Urinary bladder (tissue), 4 donors: ENCODE measurements at places on chromosomes 5 and 9.

GRCh38 chr9:9951556-9952160 lies 661.1 kb downstream of the PTPRD start:
- DNase-seq: no peak

DNA sequence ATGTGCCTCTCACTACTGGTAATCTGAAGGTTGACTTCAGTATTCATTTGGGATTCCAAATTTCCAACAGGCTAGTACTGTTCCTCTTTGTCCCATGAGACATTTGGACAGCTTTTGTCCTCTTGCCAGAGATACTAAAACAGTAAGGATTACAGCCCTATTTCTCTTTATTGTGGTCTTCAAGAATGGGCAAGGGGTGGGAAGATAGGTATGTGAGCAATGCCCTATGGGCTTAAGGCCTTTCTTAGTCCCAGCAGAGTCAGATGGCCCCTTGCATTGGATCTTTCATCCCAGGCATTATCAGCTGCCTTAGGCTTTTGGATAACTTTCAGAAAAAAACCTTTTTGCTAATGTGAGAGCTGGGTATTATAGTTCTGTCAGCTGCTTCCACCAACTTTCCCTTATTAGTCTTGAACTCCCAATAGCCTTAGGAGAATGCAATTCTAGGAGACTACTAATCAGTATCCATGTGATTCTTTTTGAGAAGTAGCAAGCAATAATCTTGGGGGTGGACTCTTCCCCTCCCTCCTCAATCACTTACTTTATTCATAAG lies 361.1 kb upstream of the NUDT12 start:
- no peak for DNase-seq

DNA sequence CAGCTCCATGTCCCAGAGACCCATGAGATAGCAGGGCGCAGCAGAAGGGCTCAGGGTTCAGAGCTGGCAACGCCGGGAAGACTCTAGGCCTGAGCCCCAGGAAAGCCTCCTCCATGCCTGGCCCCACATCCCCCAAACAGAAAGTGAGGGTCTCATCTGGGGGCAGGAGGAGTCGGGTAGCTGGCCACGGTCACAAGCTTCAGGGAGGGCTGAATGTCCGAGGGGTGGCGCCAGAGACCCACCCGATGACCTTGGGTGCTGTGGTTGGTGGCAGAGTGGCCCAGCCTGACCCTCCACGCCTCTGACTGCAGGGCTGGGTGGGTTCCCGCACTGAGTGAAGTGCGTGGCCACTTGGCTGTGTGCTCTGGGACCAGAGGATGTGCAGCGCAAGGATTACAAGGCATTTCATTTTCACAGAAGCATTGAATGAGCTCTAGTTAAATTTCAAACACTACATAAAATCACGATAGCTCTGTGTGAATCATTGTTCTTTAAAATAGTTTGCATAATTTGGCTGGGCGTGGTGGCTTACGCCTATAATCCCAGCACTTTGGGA lies 3.0 kb downstream of the C8G start:
- DNase-seq: no peak

GRCh38 chr5:170860818-170861666 lies 776 bp upstream of the RANBP17 start:
- no peak for DNase-seq

GRCh38 chr9:34515959-34516358 lies 6.8 kb downstream of the ENHO start:
- no peak for DNase-seq

GRCh38 chr5:6471252-6471651 lies 22.6 kb downstream of the UBE2QL1 start:
- DNase-seq: no peak

GRCh38 chr9:84254972-84255371 lies 85.6 kb downstream of the SLC28A3 start:
- no peak for DNase-seq

DNA sequence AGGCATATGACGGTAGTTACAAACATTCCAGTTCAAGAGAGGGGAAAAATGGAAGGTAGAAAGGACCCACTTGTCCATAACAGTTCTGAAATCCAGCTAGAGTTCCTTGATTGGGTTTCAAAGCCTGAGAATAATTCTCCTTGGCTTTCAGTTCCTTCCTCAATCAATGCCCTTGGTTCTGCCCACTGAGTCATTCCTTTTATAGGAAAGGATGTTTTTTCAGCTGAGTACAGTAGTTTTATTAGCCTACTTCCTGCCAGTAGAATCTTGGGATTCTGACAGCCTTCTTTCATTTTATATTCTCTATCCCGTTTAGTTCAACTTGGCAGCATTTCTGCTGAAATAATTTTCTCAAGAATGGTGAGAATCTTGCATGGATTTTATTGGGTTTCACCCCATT lies 386.9 kb upstream of the SMC2 start:
- DNase-seq: no peak

DNA sequence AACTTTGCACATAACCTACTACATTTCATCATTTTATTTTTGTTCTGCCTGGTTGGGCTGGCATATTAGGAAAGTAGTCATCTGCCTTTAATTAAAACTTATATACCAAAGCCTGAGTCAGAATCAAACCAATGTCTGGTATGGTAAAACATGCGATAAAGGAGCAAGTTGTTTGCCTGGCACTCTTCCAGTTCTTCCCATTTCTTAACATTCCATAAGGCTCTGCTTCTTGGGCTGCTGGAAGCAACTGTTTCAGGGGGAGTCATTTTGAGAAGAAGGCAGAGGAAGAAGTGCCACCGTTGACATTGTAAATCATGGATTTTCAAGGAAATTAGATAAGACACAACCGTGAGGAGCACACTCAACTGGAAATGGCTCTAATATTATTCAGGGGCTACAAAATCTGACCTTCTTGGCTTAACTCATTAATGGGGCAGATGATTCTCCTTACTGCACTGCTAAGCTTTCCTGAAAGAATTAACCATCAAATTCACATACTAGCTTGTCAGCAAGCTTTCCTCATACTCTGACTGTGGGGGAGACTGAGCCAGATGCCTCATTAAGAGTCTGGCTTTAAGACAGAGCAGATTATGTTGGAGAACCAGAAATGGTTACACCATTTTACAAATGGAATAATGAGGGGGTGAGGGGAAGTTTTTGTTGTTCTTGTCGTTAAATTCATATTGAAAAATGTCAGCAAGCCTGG lies 391.0 kb downstream of the TMEM232 start:
- DNase-seq: no peak

DNA sequence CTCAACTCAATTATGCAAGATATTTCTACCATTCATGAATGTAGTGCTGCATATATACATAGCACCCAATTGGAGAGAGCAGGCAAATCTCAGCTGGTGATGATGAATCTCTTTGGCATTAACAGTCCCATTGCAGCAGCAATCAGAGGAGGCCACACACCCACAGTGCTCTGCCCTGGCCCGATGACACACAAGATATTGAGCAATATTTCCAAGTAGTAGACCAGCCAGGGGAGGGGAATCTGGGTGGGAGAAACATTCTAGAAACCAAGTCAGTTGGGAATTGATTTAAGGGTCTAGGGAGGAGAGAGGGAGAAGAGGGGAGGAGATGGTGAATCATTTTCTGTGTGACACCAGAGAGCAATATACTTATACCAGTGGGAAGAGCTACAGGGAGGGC lies 14.9 kb upstream of the C5orf63 start:
- no peak for DNase-seq

DNA sequence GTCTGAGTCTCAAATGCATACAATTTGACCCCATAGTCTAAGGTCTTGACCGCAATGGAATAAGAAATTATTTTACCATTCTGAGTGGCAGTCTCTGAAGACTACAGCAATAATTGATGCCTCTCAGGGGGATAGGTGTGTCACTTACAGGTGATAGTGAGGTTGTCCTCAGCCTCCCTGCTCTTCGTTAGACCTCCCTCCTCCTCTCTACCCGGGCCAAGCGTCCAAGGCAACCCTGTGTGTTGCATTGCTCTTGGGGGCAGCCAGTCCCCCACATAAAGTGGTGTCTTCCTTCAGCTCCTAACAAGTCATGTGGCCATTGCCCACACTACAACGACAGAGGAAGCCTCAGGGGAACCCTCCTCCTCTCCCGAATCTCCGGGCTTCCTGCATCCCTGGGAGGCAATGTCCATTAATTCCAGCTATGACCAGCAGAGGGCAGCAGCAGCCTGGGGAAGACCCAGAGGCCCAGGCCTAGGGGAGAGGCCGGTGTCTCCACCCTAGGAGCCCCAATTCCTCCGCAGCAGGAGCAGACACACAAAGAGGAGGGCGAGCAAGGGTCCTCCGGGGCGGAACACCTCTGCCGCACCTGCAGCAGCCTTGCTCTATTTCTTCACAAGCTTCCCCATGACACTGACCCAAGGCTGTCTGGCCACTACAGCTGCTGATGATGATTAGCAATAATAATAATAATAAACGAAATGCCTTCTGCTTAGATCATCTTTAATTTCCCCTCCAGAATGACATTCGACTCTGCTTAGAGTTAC lies 134.8 kb downstream of the KCNIP1 start:
- DNase-seq: no peak

DNA sequence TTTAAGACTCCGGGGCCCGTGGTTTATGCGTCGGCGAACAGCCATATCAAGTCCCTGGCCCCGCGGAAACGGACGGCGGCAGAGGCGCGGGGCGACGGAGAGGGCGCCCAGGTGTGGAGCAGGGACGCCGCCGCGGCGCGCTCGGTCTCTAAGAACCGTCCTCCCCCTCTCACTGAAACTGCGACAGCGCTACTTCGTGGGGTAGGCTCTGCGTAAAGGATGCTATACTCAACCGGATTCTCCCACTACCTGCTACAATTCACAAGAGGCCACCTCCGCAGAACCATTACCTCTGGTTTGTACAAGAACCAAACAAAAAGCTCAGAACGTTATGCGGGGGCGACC lies 404 bp downstream of the MRNIP start:
- DNase-seq: no peak

DNA sequence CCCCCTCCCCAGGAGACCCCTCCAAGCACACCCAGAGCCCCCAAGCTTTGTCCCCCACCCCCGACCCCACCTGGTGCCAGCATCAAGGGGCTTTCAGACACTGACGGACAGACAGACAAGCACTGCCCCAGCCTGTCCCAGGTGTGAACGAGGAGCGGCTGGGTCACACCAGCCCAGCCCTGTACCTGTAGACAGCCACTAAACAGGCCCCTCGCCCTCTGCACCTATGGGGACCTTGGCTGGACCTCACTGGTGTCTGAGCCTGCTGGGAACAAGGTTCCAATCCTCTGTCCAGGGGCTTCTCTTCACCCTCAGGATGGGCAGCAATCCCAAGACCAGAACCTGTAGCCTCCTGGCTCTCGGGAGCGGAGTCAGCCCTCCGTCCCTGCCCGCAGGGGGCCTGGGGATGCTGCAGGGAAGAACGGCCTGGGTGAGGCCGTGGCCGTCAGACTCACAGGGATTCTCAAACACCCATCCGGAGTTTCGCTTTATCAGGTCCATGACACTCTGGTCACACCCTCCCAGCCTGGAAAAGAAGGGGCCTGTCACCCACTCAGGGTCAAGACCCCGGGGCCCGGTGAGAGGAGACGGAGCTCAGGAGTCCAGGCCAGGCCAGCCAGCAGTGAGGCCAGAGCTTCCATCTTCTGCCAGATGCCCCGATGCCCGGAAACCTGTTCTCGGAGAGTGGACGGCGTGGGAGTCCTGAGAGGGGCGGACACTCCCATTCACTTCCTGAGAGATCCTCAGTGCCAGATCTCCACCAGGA lies 2.8 kb downstream of the LCN6 start:
- no peak for DNase-seq

- DNase-seq: no peak
Measured at GRCh38 chr5:129461711-129462332, 1.7 kb downstream of the ADAMTS19 start.

DNA sequence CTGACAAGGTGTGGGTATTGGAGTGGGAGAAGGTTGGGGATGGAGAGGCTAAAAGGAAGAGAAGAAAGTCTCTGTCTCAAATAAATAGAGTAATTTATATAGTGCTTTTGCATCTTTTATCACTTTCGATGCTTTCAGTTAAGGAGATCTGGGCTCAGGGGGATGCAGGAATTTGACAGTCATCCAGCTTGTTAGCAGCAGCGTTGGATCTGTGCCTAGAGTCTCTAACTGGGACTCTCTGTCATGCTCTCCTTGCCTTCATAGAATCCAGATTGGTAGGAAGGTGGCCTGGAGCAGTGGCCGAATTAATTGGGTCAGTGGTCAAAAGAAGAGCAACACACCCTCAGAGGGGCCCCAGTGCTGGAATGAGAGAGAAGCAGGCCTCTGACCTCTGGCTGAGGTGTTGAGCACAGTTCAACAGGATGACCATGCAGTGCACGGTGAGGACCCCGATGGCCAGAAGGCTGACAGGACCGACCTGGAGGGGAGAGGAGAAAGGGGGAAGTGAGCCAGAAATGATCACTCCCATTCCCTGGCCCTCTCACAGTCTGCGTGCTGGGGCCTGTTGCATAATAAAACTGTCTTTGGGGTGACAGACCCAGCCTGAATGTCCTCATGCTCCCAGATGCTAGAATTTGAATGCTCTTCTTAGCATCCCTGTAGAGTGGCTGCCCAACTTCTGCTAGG lies 7.6 kb downstream of the SLC36A3 start:
- DNase-seq: no peak

GRCh38 chr5:87150630-87151029 lies 117.1 kb upstream of the RASA1 start:
- no peak for DNase-seq

GRCh38 chr5:73393611-73394489 lies 54.7 kb downstream of the FOXD1 start:
- DNase-seq: no peak

DNA sequence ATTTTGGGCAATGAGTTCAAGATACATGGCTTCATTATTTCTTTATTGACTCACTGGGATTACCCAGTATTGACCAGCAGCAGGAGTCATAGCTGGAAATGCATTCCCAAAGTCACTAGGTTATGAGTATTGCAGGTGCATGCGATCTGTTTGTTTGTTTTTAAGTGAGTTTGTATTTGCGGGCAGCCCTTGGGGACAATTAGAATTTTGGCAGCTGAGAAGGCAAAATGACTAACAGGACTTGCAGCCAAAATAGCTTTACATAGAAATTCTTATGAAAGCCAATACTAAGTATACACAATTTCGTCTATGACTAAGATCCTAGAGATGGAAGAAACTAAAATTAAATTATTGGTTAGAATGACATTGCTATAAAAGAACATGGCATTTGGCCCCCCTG lies 18.1 kb upstream of the RGMB start:
- DNase-seq: no peak

GRCh38 chr5:92944903-92945604 lies 636.0 kb downstream of the NR2F1-AS1 start:
- DNase-seq: peak; percentile 42

- no peak for DNase-seq
Measured at GRCh38 chr5:179124273-179124852, 64.2 kb downstream of the ZNF354C start.

- DNase-seq: no peak
Measured at GRCh38 chr5:167261309-167262100, 1029.9 kb upstream of the WWC1 start.

- no peak for DNase-seq
Measured at GRCh38 chr9:126534431-126535186, 79.1 kb upstream of the LMX1B start.

GRCh38 chr5:87403409-87403808 lies 9.3 kb downstream of the CCNH start:
- no peak for DNase-seq

- DNase-seq: no peak
Measured at GRCh38 chr5:149349382-149349781, 4.1 kb downstream of the GRPEL2 start.

GRCh38 chr5:171207256-171207847 lies 101.7 kb upstream of the TLX3 start:
- DNase-seq: peak; percentile 26
